Fibroblast of mammary gland (primary cell): ENCODE measurements at places on chromosomes 2 and 18.

- DNase-seq = no peak
These were observed at the start of gene HOXD3 for GRCh38 chr2:176156807-176157498. Gene HOXD3, plus strand, starts transcription at chr2:176157307. Its CDS starts 11,808 bp downstream, at chr2:176169115.

DNA sequence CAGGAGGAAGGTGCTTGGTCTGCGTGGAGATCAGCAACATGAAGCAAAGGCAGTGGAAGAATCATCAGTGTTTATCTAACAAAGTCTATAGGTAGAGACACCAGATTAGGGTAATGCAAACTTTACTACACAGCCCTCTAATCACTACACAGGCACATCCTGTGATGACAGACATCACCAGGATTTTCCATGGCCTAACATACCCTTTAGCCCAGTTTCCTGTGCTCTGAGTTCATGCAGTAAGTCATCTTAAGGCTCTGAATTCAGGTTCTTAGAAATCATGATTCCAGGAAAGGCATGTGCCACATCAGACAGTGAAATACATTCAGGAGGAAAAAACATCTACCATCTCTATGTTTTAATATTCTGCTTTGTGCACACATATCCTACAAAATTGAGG lies 708.5 kb upstream of the SLC8A1 start:
- peak; percentile 35 for DNase-seq

GRCh38 chr2:211477537-211478275 lies 921.3 kb downstream of the CPS1 start:
- DNase-seq = no peak

GRCh38 chr2:32262105-32262504 lies 2.6 kb downstream of the NLRC4 start:
- no peak for DNase-seq

DNA sequence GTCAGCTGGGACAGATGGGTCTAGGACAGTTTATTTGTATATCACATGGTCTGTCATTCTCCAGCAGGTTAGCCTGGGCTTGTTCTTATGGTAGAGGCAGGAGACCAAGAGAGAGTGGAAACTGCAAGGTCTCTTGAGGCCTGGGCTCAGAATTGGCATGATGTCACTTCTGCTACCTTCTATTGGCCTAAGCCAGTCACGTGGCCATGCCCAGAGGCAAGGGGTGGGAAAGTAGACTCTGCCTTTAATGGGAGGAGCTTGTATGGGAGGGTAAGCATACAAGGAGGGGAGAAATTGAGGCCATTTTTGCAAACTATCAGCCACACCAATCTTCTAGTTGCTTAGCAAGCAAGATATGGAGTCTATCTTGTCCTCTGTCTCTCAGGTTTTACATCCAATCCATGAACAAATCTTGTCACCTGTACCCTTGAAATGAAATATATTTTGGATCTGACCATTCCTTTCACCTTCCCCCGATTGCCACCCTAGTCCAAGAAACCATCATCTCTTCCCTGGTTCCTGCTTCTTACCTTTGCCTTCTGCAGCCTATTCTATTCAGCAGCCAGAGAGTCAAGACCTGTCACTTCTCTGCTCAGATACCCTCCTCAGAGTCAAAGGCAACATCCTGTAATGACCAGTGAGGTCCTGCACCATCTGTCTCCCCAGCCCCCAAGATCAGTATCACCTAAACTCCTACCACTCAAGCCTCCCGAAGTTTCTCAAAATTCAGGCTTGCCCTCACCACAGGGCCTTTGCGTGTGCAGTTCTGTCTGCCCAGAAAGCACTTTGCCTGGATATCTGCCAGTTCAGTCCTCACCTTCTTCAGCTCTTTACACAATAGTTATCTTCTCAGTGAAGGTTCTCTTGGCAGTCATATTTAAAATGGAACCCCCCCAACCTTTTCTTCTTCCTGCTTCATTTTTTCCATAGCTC lies 240.0 kb downstream of the LOXHD1 start:
- peak; percentile 23 for DNase-seq

- peak; percentile 75 for DNase-seq
These were observed 561.9 kb upstream of the ID2 start for GRCh38 chr2:8119782-8120505.

DNA sequence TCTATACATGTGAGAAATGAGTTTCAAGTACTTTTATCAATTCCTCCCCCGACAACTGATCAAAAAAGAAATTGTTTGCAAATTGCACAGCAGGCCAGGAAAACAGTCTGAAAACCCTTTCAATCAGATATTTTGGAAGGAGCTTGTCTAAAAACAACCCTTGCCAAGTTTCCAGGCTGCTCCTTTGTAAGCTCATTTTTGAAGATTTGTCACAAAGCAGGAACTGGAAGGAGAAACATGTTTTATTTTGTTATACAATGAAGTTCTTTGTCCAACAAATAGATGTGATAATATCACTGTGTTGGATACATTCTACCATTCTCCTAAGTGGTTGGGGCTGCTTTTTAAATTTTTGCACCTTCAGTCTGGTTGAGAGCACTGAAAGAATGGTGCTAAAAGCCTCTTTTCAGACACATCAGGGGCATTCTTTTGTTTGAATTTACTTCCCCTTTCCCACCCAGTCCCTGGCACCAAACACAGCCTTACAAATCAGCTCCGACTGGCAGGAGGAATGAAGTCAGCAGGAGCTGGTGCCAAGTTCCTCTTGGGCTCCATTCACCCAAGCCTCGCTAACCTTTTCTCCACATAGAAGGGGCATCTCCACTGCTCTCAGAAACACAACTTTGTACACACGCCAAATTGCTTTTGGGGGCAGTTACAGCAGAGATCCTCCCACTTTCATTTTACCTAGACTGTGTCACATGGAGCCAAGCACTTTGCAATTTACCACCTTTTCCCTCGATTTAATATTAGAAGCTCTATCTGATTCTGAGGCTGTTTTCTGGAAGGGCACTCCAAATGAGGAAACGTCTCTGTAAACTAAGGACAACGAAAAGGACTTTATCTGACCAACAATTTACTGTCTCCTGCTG lies 88.0 kb downstream of the C1D start:
- DNase-seq = peak; percentile 14

DNA sequence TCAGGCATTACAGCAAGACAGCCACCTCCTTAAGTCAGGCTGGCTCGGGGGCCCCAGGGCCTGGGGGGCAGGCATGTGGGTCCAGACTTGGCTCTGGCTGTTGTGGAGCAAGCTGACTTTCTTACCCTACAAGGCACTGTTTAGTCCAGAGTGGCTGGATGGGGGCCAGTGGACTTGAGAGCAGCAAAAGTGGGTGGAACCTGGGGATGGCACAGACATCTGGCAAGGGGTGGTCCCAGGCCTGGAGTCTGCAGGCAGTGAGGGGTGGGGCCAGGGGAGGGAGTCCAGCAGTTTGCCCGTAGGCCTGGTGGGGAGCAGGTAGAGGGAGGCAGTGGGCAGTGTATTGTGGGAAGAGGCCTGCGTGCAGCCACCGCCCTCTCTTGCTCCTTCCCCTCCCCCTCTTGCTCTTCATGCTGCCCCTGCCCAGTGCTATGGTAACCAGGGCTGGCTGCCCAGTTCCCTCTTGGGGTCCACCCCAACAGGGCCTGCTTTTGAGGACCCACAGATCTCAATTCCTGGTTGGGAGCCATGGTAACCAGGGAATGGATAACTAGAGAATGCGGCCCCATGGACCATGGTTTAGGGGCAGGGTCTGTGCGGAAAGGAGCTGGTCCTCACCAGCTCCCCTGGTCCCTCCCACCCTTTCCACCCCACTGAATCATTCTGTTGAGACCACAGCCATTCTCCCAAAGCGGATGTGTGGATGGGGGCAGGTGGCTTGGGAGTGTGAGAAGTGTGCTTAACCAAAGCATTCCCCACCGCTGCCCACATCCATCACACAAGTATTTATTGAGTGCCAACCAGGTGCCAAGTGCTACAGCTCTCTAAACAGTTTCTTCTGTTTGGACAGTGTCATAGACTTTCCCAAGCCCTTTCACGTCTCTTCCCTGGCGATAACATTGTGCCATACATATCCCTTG lies 19.3 kb downstream of the SPEG start:
- peak; percentile 81 for DNase-seq

DNA sequence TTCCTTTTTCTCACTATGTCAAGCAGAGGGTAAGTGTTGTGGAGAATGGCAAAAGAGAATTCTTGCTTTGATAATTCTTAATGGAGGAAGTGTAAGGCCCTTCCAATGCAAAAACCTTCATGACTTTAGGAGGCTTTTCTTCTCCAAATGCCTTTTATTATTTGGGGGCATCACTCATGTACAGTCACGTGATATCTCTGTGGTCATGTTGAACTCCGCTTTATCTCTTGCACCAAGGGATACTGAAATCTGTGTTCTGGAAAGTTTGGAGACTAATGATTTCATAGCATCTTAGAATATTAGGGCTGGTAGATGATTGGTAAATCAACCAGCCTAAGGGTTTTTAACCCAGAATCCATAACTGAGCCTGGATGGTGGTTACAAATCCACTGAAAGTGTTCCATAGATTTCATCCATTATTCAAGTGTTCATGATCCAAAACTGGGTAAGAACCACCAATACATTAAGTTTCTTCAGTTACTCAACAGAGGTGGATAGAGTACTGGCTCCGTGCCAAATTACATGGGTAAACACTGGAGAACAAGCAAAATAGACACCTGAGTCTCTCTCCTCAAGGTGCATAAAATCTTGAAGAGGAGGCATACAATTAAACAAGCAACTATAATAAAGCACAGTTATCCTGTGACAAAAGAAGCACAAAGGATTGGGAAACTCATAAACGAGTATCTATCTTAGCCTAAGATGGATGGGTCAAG lies 169.6 kb upstream of the EPHA4 start:
- no peak for DNase-seq

GRCh38 chr2:25877431-25878360 lies 591 bp downstream of the ASXL2 start:
- DNase-seq = peak; percentile 57

DNA sequence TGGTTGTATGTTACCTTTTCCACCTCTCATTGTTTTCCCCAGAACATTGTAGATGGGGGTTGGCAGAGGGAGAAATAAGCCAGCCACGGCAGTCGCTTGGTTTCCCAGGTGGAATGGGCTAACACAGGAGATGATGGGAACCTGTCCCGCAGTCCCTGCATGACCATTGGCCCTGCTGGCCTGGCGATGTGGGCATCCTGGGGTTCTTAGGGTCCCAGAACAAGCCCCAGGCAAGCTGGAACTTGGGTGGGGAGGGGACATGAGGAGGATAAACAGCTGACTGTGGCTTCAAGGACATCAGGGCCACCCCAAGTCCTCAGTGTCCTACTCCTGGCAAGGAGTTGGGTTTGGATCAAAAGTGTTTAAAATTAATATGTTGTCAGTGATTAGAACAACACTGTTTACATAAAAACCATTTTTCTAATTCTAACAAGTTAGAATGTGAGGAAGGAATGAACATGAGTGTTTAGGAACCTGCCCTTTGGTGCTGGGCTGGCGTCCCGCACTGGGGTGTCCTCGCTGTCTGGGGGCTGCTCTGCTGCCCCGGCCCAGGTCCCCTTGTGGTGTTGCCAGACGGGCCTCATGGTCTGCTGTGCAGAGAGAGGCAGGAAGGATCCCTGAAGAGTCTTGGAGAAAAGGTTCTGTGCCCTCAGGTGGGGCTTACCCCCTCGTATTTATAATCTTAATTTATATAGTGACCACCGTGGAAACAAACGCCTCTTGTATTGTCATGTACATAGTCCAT lies 95.1 kb downstream of the USP40 start:
- DNase-seq = no peak

DNA sequence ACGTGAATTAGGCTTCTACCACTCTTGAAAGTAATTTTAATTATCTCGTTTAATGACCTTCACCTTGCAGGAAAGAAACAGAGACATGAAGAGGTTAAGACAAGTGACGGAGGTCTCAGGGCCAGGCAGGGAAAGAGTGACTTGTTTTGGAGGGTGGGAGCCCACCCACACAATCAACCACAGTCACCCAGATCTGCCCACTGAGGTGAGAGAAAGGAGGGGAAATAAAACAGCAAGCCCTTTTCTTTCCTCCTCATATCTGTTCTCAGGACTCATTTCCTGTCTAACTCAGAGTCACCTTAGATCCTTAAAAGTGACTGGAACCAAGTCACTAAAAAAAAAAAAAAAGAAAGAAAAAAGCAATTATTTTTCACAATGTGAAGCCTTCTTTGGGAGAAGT lies 26.8 kb downstream of the ATP8B1 start:
- no peak for DNase-seq

- peak; percentile 76 for DNase-seq
These were observed 35.1 kb upstream of the MAPRE2 start for GRCh38 chr18:35005963-35006577.

GRCh38 chr18:45191795-45192194 lies 423.5 kb upstream of the SLC14A2 start:
- no peak for DNase-seq

DNA sequence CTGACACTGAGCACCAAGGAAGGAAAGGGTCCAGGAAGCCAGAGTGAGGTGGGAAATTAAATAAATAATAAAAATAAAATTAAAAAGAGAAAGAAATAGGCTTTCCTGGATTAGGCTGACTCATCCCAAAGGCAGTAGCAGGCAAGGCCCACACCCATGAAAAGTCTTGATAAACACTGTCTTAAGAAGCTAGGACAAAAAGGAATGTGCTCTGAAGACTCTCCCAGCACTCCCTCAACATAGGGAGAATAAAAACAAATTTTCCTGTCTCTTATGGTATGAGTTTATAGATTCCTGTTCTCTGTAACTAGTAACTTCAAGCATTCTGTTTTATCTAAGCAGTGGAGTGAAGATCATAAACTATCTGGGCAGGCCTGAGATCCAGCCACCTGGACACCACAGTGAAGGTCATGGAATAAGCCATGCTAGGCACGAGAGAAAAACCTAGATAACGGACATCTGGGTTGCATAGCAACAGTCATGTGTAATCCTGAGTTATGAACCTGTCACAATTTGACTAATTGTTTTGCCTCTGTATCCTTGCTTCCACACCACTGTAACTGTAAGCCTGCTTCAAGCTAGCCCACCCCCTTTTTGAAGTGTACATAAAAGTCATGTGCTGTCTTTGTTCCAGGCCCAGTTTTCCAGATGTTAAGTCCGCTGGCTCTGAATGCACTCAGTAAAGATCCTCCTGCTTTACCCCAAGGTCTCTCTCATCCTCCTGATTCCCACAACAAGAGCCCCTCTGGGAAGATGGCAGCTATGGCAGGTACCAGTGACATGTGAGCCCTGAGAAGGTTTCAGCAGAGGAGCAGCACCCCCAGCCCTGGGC lies 107.8 kb downstream of the NDUFA10 start:
- no peak for DNase-seq

DNA sequence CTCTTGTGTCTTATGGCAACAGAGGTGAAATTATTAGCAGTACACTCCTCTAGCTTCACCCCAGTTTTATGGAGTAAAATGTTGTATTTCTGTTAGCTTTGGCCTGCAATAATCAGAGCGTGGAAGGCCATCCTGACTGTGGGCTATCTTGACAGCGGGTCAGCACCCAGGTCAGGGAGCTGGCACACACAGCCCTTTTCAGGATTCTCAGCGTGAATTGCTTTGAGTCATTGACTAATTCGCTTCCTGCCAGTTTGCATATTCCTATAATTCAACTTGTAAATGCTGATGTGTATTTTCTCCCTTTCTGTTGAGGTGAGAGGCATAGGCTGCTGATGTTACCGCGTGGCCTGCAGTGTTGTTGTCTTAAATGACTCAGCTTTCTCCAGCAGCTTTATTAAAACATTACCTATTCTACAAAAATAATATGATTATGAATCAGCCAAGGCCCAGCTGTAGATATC lies 109.6 kb upstream of the EML6 start:
- DNase-seq = peak; percentile 58

GRCh38 chr2:147641651-147642050 lies 203.2 kb upstream of the ACVR2A start:
- DNase-seq = peak; percentile 64
